ENCODE measurements at places on chromosomes 4 and X. TPM values are rescaled to one million over a fixed set of nuclear protein-coding genes. Genes with fewer than 3 reads are reported as not detected.

The TECRL gene
- total RNA-seq = not detected

- DNase-seq = no peak
These were observed 31.2 kb downstream of the SCARB2 start for GRCh38 chr4:76182463-76182862.

DNA sequence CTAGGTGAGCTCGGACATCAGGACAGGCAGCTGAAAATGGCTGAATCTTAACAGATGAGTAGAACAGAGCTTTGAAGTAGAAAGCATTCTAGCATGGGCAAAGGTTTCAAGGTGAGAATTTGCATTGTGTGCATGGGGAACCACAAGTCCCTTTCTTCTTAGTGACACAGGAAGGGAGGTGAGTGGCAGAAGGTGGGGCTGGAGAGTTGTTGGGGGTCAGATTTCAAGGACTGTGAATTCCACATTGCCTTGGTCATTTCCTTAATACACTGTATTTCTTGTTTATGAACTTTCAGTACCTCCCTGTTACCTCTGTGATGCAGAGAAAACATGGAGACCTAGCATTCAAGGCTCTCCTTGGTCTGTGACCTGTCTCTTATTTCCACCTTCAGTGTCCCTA is 4.1 kb downstream of the APEX2 start:
- no peak for DNase-seq

DNA sequence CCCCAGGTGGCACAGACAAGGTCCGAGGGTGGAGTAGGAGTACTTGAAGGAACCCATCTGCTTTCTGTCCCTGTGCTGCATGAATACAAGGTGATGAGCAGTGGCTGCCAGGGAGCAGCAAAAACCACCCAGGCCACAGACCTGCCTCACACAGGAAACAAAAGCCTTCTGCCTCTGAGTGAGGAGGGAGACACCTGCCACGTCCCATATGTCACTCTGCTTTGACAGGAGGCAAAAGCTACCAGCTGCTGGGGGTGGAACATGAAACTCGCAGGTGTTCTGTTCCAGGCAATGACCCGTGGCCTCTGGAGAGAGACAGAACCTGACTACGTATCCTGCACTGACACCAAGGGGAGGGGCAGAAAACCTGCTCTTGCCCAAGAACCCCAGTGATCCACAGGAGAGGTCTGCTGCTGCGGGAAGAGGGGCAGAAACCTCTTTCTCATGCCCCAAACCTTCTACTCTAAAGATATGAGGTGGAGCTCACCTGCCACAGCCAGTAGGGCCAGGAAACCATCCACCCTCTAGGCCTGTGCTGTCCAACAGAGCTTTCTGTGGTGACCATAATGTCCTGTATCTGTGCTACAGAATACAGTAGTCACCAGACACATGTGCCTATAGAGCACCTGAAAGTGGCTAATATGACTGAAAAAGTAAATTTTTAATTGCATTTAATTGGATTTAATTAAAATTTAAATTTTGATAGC is 172.9 kb downstream of the PRDM5 start:
- no peak for DNase-seq

DNA sequence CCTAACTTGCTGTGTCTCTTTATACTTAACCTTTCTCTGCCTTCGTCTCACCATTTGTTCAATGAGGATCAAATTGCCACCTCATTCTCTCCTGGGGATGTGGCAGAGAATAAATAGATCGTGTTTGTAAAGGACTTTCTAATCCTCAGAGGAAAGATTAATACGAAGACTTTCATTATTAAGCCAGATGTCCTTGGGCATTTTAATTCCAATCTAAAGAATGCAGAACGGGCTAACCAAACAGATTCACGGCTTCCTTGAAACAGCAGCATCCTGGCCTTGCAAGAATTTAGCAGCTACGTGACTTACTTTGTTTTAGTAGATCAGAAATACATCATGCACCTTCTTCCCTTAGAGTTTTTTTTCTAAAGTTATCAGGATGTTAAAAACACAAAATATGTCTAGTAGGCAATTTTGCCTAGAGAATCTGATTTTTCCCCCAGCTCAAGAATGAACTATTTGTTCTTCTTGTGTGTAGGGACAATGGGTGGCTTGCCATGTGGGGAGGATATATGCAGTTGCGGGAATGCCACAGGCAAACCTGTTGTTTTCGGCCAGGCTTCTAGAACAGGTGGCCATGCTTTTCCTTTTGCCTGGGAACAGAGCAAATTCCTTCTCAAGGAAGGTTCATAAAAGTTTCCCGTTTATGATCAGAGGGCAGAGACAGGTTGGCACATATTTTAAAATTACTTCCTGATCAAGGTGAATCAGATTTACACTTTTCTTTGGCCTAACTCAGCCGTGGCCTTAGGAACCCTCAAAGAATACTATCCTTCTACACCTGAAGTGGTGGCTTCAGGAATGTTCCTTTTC is 3.0 kb downstream of the MID1 start:
- no peak for DNase-seq

DNA sequence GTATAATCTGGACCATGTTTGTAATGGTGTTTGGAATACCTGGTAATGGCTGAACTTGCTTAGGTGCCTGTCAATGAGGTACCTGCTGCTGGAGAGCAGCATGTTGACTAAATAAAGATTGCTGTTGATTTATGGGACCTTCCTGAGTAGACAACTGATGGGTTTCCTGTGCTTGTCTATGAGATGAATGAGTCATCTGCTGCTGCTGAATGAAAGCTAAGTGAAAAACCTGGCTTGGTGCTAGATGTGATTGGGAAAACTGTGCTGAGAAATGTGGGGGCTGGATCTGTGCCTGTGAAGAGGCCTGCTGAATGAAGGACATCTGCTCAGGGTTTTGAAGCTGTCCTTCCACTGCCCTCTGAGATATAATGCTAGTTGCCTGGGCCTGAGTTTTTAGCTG is 69.6 kb downstream of the WNK3 start:
- DNase-seq = no peak

The ARHGAP36 gene
- not detected for total RNA-seq

- no peak for DNase-seq
These were observed 13.3 kb downstream of the VEGFC start for GRCh38 chr4:176779421-176779820.

GRCh38 chrX:72662020-72662747 is 51.9 kb downstream of the PHKA1 start:
- DNase-seq = no peak

DNA sequence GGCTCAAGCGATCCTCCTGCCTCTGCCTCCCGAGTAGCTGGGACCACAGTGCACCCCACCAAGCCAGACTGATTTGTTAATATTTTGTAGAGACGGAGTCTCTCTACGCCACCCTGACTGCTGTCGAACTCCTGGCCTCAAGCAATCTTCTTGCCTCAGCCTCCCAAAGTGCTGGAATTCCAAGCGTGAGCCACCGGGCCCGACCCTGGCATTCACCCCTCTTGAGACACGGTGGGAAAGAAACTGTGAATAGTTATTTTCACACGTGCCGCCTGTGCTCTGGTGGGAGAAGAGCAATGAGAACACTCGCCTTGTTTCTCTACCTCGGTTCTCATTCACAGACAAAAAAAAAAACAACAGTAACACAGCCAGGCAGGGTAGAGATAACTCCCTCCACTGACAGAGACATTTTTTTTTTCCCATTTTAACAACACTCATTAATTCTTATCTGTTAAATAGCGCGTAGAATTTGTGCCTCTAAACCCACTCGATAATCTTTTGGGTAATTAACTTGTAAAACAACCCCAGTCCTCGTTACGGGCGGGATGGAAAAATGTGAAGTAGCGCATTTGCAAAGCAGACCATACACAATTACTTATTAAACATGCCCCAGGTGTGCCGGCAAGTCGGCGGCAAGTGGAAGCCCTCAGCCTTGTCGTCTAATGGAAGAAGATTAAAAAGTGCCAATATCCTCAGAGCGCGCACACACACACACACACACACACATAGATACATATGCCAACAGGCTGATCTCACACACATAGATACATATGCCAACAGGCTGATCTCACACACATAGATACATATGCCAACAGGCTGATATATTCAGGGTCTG is 103.3 kb downstream of the DHRSX start:
- no peak for DNase-seq

The SRPK3 gene
- total RNA-seq = not detected

DNA sequence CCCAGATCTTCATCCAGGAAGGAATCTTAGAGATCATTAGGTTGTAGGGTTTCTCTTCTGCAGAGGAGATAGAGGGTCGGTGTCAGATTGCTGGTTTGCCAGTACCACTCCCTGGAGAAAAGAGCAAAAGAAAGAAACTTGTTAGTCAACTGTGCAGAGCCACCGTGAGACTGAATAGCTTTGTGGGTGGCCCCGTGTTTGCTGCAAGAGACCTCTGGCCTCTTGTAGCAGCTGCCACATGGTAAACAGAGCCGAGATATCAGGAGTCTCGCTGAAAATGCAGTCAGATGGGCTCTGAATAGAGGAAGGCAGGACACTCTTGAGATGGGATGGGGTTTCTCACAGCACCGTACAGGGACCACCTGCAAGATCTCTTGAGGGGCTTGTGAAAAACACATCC is 149.7 kb downstream of the PTTG2 start:
- DNase-seq = peak; percentile 70

The ANXA5 gene
- 1,022 TPM for total RNA-seq

- DNase-seq = no peak
These were observed 8.2 kb downstream of the ZCCHC4 start for GRCh38 chr4:25320773-25321172.

The GAGE2A gene
- total RNA-seq = not detected

- DNase-seq = no peak
These were observed 77.3 kb downstream of the STK32B start for GRCh38 chr4:5128569-5128968.

DNA sequence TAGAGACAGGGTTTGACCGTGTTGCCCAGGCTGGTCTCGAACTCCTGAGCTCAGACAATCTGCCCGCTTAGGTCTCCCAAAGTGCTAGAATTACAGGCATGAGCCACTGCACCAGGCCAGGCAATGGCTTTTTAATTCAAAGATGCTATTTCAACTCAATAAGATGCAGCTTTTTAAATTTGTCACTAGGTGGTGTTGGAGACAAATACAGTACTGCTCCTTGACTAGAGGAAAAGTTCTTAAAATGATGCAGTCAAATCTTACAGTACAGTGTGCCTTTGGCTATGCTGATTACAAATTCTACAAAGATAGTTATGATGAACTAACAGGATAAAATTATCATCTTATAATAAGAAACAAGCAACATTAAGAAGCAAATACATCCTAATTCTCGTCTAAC is 441.1 kb downstream of the KCNIP4 start:
- no peak for DNase-seq

GRCh38 chr4:13268165-13268564 is 216.0 kb downstream of the RAB28 start:
- DNase-seq = no peak

The OPRPN gene
- not detected for total RNA-seq

DNA sequence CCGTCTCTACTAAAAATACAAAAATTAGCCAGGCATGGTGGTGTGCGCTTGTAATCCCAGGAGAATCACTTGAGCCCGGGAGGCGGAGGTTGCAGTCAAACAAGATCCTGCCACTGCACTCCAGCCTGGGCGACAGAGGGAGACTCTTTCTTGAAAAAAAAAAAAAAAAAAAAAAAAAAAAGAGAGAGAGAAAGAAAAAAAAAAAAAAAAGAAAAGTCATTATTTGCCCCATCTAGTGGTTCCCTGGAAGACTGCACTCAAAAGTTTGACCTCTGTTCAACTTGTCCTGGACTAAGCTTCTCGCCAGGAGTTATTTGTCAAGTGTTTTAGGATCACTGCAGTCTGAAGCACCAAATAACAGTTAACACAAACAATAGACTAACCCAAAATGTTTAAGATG is 45.3 kb upstream of the KCTD8 start:
- peak; percentile 4 for DNase-seq

DNA sequence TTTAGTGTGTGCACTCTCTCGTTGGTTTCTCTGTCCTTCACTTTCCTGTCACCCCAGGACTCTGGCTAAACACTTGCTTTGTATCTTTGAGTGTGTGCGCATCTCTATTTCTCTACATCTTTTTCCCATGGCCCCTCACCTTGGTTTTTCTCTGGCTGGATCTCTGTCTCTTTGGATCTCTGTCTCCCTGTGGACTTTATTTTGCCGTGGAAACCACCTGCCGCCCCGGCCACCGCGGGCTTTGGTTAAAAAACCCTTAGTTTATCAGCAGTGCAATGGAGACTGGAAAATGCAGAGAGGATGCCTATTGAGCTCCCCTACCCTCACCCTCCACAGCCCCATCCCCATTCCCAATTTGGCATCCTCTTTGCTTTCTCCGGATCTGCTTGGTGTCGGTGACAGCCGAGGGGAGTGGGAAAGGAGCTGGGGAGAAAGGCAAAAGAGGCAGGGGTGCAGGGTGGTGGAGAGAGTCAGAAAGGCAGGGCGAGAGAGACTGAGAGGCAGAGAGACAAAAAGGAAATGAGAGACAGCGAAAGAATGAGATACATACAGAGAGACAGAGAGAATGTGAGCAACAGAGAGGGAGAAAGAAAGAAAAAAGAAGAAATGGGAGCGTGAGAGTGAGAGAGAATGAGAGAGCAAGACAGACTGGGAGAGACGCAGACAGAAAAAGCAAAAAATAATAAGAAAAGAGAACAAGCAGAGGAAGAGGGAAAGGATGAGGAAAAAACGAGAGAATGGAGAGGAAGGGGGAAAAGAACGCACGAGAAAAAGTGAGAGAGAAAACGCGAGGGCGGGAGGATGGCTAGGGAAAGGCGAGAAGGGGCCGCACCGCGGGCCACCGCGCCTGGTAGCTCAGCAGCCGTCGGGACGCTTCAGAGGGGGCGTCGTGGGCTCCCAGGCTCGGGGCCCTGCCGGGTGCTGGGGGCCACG is 688 bp downstream of the GPR101 start:
- DNase-seq = no peak

The STIM2 gene
- total RNA-seq = 13.1 TPM

The GPR34 gene
- not detected for total RNA-seq

The TSPAN7 gene
- 0.08 TPM for total RNA-seq

DNA sequence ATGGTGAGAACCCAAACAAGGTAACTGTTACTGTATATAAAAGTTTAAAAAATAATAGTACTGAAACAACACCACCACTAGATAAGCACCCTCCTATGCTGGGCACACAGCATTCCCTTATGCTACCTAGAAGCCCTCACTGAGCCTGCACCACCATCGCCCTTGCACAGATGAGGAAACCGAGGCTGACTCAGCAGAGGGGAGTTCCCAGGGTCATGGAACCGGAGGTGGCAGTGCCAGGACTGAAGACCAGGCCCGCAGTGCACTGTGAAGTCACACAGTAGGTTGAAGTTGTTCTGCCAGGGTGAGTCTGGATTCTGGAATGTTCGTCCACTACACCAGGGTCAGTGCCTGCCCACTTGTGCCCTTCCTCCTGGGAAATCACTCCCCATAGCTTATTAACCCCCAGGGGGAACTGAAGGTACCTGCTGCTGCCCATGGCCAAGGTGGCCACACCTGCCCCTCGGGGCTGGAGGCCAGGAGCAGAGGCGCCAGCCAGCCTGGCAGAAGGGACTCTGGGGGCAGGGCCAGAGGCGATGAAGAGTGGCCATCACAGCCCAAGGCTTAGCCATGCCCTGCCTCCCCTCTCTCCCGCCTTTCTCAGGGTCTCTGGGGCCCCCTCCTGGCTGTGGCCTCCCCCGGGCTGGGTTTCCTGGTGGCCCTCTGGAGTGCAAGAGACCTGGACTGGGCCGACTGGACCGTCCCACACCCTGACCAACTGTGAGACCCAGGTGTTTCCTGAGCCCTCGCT is 15.1 kb upstream of the ABLIM2 start:
- no peak for DNase-seq

The BEX4 gene
- 0.74 TPM for total RNA-seq

All from SJSA1 (cell line).